ENCODE measurements at places on chromosomes 5 and 9. TPM values are rescaled to one million over a fixed set of nuclear protein-coding genes. Genes with fewer than 3 reads are reported as not detected.

Gene SLC46A2
- 0.98 TPM for polyA plus RNA-seq

Gene C9orf50
- 0.23 TPM for polyA plus RNA-seq

Gene DDX4
- 0.57 TPM for polyA plus RNA-seq

Gene CLINT1
- 54.1 TPM for polyA plus RNA-seq

Gene RASEF
- polyA plus RNA-seq, result 3.0 TPM

Gene HRH2
- polyA plus RNA-seq, result 5.2 TPM

Gene SHOC1
- polyA plus RNA-seq, result 0.14 TPM

Gene PCSK1
- polyA plus RNA-seq, result 0.48 TPM

DNA sequence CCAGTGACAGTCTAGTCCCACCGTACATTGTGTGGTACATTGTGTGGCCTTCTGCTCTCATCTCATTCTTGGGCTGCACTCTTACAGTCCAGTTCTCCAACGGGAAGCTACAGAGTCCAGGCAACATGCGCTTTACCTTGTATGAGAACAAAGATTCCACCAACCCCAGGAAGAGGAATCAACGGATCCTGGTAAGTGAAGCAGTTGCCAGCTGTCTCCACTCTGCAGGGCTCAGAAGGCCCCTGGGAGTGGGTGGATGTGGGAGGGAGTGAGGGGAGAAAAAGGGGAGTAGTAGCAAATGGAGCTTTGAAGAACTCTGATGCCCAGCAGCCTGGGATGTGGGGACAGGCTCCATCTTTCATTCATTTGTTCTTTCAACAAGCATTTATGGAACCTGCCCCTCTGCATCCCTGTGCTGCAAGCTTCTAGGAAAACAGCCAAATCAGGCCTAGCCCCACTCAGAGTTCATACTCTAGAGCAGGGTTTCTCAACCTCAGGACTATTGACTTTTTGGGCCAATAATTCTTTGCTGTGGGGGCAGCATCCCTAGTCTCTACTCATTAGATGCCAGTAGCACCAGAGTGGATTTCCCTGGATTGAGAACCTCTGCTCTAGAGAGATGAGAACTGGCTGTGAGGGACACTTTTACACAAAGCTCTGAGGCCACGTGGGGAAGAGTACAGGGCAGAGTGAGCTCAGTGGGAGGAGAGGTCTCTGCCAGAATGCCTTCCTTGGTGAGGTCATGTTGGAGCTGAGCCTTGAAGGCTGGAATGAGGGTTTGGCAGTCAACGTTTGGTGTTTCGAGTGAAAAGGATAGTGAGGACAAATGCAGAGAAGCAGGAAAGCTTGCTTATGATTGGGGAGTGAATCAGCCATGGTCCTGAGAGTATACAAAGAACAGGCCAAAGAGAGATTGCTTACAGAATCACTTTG lies 1.1 kb downstream of the POLR1E start:
- H3K27ac ChIP-seq, result no peak overlapping the region
- H3K27me3 ChIP-seq, result no peaks in the 10 kb centered on the region
- peaks cover 3% of the 10 kb centered on the region for H3K36me3 ChIP-seq
- peak overlapping the region; percentile 82 for H3K4me3 ChIP-seq
- no peak for DNase-seq

DNA sequence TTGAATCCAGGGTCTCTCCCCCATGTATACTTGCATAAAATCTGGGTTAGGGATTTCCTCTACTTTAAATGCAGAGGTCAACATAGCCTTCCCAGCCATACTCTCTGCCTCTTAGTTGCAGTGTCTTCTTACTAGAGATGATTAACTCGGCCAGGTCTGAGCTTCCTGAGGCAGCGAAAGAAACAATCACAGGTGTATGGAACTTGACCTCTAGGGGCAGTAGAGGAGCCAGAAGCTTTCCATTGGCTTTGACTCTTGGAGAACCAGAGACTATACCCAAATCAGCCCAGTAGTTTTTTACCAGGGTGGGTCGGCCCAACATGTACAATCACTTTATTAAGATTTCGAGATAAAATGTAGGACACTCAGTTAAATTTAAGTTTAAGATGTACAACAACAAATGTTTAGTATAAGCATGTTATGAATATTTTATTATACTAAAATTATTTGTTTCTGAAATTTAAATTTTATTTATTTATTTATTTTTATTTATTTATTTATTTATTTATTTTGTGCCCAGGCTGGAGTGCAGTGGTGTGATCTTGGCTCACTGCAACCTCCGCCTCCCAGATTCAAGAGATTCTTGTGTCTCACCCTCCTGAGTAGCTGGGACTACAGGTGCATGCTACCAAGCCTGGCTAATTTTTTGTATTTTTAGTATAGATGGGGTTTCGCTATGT lies 48.0 kb upstream of the DMRT3 start:
- H3K27ac ChIP-seq, result no peak overlapping the region
- no peaks in the 10 kb centered on the region for H3K27me3 ChIP-seq
- H3K4me3 ChIP-seq, result no peak overlapping the region
- H3K36me3 ChIP-seq, result no peaks in the 10 kb centered on the region

- no peak overlapping the region for H3K27ac ChIP-seq
- no peaks in the 10 kb centered on the region for H3K4me1 ChIP-seq
- no peak for DNase-seq
- no peaks in the 10 kb centered on the region for H3K36me3 ChIP-seq
- no peak overlapping the region for H3K4me3 ChIP-seq
- no peaks in the 10 kb centered on the region for H3K27me3 ChIP-seq
Observed at GRCh38 chr9:16918920-16919319, 48.5 kb upstream of the BNC2 start.

GRCh38 chr9:18238752-18239447 lies 235.1 kb upstream of the ADAMTSL1 start:
- no peaks in the 10 kb centered on the region for H3K27me3 ChIP-seq
- H3K4me3 ChIP-seq, result no peak overlapping the region
- no peak overlapping the region for H3K27ac ChIP-seq

- DNase-seq, result no peak
- no peak overlapping the region for H3K4me3 ChIP-seq
- no peaks in the 10 kb centered on the region for H3K36me3 ChIP-seq
- H3K27ac ChIP-seq, result no peak overlapping the region
- H3K4me1 ChIP-seq, result peaks cover 10% of the 10 kb centered on the region
- no peaks in the 10 kb centered on the region for H3K27me3 ChIP-seq
Observed at GRCh38 chr9:81476813-81477490, 212.4 kb downstream of the TLE1 start.

- no peak overlapping the region for H3K27ac ChIP-seq
- no peaks in the 10 kb centered on the region for H3K36me3 ChIP-seq
- H3K4me3 ChIP-seq, result no peak overlapping the region
- H3K27me3 ChIP-seq, result no peaks in the 10 kb centered on the region
- H3K4me1 ChIP-seq, result peaks cover 10% of the 10 kb centered on the region
- DNase-seq, result no peak
Observed at GRCh38 chr9:114606597-114607207, 4.4 kb upstream of the TMEM268 start.

DNA sequence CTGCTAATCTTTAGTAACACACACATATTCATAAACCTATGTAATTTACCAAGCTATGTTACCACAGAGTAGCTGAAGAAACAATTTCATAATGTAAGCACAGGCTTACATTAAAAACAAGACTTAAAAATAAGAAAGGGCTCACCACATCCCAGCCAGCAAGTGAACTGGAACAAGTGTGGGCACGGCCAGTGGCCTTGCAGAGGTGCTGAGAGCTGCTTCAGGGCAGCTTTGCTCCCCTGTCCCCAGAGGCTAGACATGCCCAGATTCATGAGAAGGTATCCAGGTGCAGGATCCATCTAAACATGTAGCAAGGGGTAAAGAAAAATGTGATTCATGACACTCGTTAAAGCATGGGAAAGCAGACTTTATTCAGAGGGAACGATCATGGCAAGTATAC lies 62.0 kb upstream of the CKS2 start:
- DNase-seq, result no peak
- no peak overlapping the region for H3K27ac ChIP-seq
- no peaks in the 10 kb centered on the region for H3K36me3 ChIP-seq
- no peak overlapping the region for H3K4me3 ChIP-seq
- no peaks in the 10 kb centered on the region for H3K4me1 ChIP-seq

- no peak for DNase-seq
- H3K4me1 ChIP-seq, result no peaks in the 10 kb centered on the region
- H3K4me3 ChIP-seq, result no peak overlapping the region
- no peak overlapping the region for H3K27ac ChIP-seq
- no peaks in the 10 kb centered on the region for H3K27me3 ChIP-seq
- H3K36me3 ChIP-seq, result no peaks in the 10 kb centered on the region
Observed at GRCh38 chr5:79795764-79796398, 106.2 kb downstream of the CMYA5 start.

DNA sequence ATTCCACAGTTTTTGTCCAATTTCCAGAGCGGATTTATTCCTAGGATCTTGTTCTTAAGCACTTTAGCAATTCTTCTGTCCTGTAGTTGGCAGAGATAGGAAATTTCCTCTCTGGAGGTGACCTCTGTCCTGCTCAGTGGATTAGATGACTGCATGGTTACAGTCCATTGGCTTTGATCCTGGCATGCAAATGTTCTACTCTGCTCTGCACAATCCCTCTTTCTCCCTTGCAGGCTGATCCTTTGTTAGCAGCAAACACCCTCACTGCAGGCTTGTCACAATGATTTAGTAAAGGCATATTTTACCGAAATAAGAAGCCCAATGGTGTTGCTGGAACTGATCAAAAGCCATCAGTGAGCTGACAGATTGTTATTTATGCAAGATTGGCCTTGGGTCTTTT lies 243.8 kb downstream of the COX7C start:
- DNase-seq, result no peak
- H3K4me1 ChIP-seq, result no peaks in the 10 kb centered on the region
- no peaks in the 10 kb centered on the region for H3K27me3 ChIP-seq
- no peaks in the 10 kb centered on the region for H3K36me3 ChIP-seq
- H3K27ac ChIP-seq, result no peak overlapping the region

- no peaks in the 10 kb centered on the region for H3K27me3 ChIP-seq
- H3K4me1 ChIP-seq, result no peaks in the 10 kb centered on the region
- no peaks in the 10 kb centered on the region for H3K36me3 ChIP-seq
Observed at GRCh38 chr5:125837866-125838265, 585.3 kb upstream of the GRAMD2B start.

DNA sequence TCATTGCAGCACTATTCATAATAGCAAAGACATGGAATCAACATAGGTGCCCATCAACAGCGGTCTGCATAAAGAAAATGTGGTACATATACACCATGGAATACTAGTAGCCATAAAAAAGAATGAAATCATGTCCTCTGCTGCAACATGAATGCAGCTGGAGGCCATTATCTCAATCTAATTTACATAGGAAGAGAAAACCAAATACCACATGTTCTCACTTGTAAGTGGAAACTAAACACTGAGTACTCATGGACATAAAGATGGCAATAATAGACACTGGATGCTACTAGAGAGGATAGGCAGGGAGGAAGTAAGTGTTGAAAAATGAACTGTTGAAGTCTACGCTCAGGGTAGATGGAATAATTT lies 203.9 kb upstream of the CDH9 start:
- H3K27me3 ChIP-seq, result no peaks in the 10 kb centered on the region
- no peak overlapping the region for H3K27ac ChIP-seq
- no peak overlapping the region for H3K4me3 ChIP-seq
- DNase-seq, result no peak
- no peaks in the 10 kb centered on the region for H3K4me1 ChIP-seq
- H3K36me3 ChIP-seq, result no peaks in the 10 kb centered on the region

DNA sequence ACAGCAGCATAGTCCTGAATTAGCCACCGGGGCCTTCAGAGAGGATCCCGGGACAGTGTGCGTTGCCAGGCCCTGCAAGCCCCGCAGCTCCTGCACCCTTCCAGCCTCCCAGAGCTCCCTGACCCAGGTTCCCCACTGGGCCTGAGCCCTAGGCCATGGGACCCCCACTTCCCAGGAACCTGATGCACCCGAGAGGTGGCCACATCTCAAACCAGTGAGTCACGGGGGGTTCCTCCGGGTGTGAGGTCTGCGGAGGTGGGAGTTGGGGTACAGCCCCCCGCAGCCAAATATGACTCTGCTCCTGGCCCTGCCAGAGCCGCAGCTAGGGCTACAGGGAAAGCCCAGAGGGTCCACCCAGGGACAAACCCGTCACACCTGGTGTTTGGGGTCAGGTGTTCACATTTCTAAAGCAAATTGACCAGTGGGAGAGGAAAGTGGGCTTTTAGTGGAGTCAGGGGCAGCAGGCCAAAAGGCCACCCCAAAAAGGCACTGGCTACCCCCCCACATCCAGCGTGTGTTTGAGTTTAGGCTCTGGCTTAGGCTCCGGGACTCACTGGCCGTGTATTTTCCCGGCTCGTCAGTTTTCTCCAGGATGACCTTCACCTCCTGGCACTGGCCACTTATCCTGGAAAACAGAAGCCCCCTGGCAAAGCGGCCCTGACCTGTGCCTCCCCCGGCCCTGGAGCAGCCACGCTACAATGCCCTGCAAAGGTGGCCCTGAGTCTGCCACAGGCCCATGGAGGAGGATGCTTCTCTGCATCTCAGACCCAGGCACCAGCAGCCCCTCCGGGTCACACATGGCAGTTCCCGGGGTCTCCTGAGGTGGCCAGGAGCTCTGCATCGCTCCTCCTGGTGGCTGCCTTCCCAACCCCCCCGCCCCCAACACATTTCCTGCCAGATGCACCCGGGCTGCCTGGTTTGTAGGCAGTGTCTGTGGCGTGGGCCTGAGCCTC lies 17.4 kb upstream of the OBP2B start:
- H3K36me3 ChIP-seq, result no peaks in the 10 kb centered on the region
- H3K4me3 ChIP-seq, result no peak overlapping the region
- H3K27me3 ChIP-seq, result no peaks in the 10 kb centered on the region
- no peak for DNase-seq
- no peak overlapping the region for H3K27ac ChIP-seq
- no peaks in the 10 kb centered on the region for H3K4me1 ChIP-seq

- DNase-seq, result peak; percentile 9
- H3K27me3 ChIP-seq, result no peaks in the 10 kb centered on the region
- no peak overlapping the region for H3K4me3 ChIP-seq
- no peaks in the 10 kb centered on the region for H3K4me1 ChIP-seq
Observed at GRCh38 chr9:69919461-69920061, 98.9 kb downstream of the CFAP95 start.

- no peak overlapping the region for H3K27ac ChIP-seq
- H3K27me3 ChIP-seq, result no peaks in the 10 kb centered on the region
- no peak for DNase-seq
- no peaks in the 10 kb centered on the region for H3K4me1 ChIP-seq
- H3K4me3 ChIP-seq, result no peak overlapping the region
- no peaks in the 10 kb centered on the region for H3K36me3 ChIP-seq
Observed at GRCh38 chr5:152376886-152377285, 28.2 kb downstream of the NMUR2 start.

DNA sequence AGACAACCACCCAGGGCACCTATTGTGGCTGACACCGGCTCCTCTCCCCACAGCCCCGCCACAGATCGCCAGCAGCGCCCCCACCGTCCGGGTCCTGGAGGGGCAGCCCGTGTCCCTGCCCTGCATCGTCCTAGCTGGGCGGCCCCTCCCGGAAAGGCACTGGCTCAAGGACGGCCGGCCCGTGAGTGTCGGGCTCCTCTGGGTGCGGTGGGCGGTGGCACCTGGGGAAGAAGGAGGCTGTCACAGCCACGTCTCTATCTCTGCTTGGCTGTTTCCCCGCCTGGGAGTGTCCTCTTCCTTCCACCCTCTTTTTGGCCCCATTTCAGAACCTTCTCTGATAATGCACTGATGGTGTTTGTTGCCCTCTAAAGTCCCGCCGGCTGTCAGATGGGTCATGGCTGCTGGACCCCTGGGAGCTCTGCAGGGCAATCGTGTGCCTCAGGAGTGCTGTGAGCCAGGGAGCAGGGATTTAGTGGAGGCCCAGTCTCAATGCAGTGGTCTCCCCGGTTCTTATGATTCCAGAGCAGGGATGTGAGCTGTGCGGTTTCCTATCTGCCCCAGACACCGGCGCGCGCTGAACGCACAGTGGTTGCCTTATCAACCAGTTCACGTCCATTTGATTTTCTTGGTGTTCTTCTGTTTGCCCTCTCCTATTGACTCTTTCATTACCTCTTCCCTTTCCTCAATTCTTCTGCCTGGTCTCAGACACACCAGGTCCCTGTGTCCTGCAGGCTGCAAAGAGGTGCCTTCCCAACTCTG lies 55.3 kb downstream of the HMCN2 start:
- DNase-seq, result no peak
- peaks cover 28% of the 10 kb centered on the region for H3K27me3 ChIP-seq
- no peaks in the 10 kb centered on the region for H3K4me1 ChIP-seq
- H3K4me3 ChIP-seq, result no peak overlapping the region
- no peaks in the 10 kb centered on the region for H3K36me3 ChIP-seq
- H3K27ac ChIP-seq, result no peak overlapping the region
